ENCODE measurements at places on chromosomes 16 and 17.

DNA sequence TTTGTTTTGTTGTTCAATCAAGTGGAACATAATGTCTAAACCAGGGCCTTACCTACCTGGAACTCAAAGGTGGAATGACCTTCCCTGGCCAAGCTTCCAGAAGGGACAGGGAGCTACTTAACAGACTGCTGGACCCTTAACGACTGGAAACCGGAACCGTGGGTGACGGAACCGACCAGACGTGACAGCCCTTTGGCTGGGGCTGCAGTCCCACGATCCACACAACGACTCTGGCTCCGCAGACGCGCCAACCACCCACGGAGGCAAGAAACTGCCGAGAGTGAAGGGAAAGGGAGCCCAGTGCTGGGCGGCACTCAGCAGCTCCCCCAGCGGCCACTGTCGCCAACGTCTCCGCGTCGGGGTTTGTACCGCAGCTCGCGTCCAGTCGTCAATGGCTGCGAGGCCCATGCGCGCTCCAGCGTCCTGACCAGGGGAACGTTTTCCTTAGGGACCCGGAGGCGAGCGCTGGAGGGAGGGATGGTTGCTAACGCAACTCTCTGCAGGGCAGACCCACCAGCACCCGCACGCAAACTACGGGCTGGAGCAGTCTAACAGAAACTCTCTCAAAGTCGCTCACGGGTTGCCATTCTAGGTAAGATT is 5.5 kb upstream of the KIF22 start:
- DNase-seq = no peak

- DNase-seq = no peak
Observed at GRCh38 chr17:7932949-7933348, 943 bp downstream of the CNTROB start.

- DNase-seq = no peak
Observed at GRCh38 chr16:4685292-4685691, 8.1 kb upstream of the NUDT16L1 start.

GRCh38 chr17:45705123-45706009 is 78.8 kb upstream of the CRHR1 start:
- DNase-seq = no peak

- no peak for DNase-seq
Observed at GRCh38 chr17:12342609-12343435, 322.1 kb downstream of the MAP2K4 start.

DNA sequence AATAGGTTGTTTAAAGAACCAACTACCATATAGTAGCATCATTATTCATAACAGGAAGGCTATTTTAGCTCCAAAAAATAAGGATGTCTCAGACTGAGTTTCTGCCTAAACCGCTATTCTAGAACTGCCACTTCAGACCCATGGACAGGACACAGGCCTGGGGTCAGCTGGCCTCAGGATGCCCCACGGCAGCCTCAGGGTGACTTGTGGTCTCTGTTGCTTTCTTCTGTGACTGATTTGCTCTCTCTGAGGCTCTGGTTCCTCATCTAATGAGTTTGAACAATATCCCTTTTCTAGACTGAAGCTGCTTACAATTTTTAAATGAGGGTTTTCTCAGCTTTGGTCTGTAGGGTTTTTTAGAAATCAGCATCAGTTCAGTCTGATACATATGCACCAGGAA is 31.8 kb upstream of the IRF8 start:
- no peak for DNase-seq

DNA sequence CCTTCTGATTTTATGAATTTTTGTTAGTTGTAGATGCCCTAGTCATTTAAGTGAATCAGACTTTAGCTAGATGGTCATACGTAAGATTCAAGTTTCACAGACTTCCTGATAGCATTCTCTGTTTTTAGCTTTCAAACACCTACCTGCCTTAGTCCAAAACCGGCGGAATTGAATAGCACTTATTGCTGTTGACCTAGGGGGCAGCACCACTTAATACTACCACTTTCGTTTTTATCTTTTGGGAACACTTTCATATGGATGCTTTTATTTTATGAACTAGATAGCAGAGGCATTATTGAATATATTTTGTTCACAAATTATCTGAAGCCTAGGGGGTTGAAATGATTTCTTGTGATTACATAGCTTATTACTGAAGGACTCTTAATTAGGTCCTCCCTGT is 31.5 kb downstream of the TADA2A start:
- no peak for DNase-seq

DNA sequence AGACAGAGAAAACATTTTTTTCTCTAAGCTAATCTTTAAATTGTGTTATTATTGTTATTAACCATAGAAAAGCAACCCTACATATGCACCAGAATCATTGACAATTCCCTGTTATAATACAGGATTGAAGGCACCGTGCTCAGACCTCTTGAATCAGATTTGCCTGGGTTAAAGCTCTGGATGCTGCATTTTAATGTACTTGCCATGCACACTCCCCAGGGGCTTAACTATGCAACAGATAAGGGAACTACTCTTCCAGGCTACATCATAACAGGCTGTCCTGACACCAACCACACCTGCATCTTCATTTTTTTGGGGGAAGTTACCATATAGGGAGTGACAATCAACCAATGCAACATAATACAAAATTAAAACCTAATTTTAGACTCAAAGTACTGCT is 1187.6 kb upstream of the CDH8 start:
- no peak for DNase-seq

DNA sequence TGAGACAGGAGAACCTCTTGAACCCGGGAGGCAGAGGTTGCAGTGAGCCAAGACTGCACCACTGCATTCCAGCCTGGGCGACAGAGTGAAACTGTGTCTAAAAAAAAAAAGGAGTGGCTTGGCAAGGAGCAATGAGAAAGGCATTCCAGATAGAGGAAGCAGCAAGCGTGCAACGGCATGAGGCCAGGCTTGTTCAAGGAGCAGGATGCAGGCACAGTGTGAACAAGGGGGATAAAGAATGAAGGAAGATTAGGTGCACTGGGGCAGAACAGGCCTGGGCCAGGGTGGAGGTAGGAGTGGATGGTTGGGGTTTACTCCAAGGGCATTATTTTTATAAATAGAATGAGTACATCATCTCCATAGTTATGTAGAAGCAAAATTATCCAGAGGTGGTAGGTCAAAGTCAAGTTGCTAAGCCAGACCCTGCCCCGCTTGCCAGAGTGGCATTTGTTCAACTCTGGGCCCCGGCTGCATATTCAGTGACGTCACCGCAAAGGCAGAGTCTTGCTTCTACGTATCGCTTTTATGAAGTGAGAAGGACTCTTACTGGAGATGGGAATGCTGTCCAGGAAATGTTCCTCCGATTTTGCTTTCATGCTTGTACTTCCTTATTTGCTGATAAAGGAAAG is 100.2 kb downstream of the KATNIP start:
- DNase-seq = no peak

DNA sequence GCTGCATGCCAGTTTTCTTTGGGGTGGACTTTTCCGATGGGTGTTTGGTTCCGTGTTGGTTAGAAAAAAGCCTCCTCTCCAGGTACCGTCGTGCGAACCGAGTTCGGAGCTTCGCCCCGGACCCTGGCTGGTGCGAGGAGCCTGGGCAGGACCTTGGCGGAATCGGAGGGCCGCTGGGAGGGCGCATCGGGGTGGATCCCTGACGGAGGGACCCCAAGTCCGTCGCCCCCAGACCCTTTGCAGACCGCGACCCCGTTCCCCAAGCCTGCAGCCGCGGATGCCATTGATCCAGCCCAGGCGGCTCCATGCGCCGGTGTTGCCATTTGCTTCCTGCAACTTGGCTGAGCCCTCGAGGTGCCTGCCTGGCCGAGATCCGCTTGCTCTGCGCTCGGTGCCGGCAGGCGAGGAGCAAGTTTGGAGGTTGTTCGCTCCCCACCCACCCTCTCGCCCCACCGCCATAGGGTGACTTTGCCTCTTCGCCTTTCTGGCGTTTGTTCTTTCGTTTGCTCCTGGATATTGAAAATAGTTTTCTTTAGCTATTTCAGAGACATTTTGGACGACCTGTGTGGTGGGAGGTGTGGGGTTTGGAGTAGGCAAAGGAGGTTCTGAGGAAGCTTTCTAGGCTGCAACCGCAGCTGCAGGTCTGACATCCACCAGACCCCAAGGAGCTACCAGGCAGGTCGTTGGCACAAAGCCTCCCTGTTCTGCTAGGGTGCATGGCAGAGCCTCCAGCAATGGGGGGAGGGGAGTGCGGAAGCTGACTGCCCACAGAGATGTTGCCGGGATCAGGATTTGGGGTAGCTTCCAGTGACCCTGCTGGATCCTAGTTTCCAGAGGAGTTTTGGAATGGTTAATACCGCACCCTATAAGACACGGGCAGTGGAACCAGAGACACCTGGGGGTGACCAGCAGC is 58.2 kb downstream of the RAP1GAP2 start:
- no peak for DNase-seq

GRCh38 chr16:8686031-8686621 is 11.7 kb downstream of the ABAT start:
- no peak for DNase-seq

- no peak for DNase-seq
Observed at GRCh38 chr17:31748881-31749280, 110.2 kb downstream of the COPRS start.

DNA sequence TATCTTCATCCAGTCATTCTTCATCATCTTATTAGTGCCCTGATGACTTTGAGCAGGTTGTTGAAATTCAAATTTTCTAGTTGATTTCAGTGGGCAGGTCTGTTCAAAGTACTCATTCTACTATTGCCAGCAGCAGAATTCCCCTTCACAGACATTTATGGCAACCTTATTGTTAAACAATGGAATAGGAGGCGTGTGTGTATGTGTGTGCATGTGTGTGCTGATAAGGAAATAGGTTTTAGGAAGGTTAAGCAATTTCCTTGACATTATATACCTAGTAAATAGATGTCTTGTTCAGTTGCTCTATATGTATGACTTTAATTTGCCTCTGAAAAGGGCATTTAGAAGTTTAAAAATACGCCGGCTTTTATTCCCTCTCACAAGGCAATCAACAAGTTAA is 601.4 kb upstream of the CA10 start:
- DNase-seq = no peak

DNA sequence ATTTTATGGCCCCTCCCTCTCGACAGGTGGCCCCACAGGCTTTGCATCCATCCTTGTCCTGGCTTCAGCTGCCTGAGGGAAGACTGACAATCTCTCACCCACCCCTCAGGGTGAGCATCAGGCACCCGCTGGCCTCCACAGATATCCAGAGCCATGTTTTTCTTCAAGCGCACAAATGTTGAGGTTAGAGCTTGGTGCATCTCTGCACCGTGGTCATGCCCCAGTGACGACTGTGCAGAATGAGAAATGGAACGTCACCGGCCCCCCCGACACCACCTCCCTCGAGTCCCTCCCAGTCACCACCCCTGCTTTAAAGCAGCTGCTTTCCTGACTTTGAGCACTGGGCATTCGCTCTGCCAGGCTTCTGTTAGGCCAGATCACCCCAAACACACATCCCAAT is 19.8 kb upstream of the TIMP2 start:
- no peak for DNase-seq

GRCh38 chr17:79033046-79033616 is 9.2 kb downstream of the C1QTNF1 start:
- DNase-seq = no peak

DNA sequence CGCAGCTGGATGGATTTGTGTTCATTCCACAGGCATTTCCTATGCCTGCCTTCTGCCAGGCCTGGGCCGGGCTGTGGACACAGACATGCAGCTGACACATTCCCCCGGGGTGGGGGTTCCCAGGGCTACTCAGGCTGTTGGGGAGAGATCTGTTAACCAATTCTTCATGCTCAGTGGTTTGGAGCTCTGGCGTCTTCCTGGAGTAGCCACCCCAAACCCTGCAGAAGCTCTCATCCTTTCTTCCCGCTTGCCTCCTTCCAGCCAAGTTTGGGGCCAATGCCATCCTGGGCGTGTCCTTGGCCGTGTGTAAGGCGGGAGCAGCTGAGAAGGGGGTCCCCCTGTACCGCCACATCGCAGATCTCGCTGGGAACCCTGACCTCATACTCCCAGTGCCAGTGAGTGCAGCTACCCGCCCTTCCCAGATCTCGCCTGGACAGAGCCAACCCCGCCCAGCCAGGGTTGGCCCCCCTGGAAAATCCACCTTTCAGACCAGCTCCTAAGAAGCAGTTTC is 2.6 kb downstream of the ENO3 start:
- DNase-seq = no peak

GRCh38 chr16:27481282-27481934 is 68.3 kb downstream of the GTF3C1 start:
- DNase-seq = no peak

GRCh38 chr17:72560303-72561247 is 439.8 kb downstream of the SOX9 start:
- DNase-seq = peak; percentile 64

DNA sequence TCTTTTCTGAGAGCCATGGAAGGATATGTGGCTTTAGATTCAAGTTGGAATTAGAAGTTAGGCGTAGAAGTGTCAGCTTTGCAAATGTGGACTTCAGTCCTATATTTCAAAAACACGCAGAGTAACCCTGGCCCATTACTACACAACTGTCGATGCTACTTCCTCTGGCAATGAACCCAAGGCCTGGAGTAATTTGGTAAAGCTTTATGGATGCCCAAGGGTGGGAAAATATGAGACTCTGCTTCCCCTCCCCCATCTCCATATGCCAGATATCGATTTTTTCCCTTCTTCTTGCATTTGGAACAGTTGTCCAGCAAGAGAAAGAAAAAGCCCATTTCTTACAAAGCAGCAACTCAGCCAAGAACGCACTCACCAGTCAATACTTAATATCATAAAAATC is 2.9 kb upstream of the MAP1LC3B start:
- DNase-seq = no peak

GRCh38 chr17:17537311-17538099 is 41.3 kb upstream of the RASD1 start:
- DNase-seq = no peak

GRCh38 chr17:48259694-48260291 is 152.2 kb downstream of the SNX11 start:
- DNase-seq = no peak

DNA sequence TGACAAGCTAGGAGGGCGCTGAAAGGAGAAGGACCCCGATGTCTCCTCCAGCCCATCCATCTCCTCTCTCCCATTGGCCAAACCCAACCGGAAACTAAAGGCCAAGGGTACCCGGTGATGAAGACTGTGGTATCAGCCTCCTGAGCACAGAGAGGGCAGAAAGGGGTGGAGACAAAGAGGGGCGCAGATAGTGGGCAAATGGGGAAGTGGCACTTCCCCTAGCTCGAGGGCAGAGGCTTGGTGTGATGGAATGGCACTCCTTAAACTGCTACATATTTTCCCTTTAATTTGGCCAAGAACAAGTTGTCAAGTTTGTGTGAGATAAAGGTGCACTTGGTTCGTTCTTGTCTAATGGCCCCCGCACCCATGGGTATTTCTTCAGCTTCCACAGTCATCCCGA is 27.8 kb downstream of the IL4R start:
- DNase-seq = no peak

All from D721Med (cell line).